Hepatocyte (in vitro differentiated cells): ENCODE measurements at places on chromosomes 1 and 21. TPM values are rescaled to one million over a fixed set of nuclear protein-coding genes. Genes with fewer than 3 reads are reported as not detected.

DNA sequence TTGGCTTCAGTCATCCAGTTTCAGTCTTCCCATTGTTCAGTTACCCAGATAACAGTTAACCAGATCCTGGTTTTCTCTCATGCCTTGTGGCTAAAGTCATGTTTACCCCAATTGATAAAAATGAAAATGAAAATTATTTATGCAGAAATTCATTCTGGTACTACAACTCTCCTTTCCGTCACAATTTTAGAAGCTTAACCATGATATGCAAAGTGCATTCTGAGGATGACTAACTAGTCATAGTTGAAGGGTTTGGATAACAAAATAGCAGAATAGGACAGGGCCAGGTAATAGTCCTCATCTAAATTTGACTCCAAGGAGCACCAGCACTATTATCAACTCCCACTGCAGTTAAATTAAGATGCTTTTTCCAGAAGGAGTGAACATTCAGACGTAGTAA lies 94.7 kb downstream of the NTMT2 start:
- H3K4me3 ChIP-seq = no peak overlapping the region
- H3K4me1 ChIP-seq = no peaks in the 10 kb centered on the region
- no peak for DNase-seq
- no peaks in the 10 kb centered on the region for H3K36me3 ChIP-seq
- H3K27ac ChIP-seq = no peak overlapping the region

- H3K4me1 ChIP-seq = no peaks in the 10 kb centered on the region
- no peak overlapping the region for H3K27ac ChIP-seq
- no peaks in the 10 kb centered on the region for H3K27me3 ChIP-seq
- no peaks in the 10 kb centered on the region for H3K36me3 ChIP-seq
These were observed 824.3 kb upstream of the PRMT6 start for GRCh38 chr1:106232128-106232527.

DNA sequence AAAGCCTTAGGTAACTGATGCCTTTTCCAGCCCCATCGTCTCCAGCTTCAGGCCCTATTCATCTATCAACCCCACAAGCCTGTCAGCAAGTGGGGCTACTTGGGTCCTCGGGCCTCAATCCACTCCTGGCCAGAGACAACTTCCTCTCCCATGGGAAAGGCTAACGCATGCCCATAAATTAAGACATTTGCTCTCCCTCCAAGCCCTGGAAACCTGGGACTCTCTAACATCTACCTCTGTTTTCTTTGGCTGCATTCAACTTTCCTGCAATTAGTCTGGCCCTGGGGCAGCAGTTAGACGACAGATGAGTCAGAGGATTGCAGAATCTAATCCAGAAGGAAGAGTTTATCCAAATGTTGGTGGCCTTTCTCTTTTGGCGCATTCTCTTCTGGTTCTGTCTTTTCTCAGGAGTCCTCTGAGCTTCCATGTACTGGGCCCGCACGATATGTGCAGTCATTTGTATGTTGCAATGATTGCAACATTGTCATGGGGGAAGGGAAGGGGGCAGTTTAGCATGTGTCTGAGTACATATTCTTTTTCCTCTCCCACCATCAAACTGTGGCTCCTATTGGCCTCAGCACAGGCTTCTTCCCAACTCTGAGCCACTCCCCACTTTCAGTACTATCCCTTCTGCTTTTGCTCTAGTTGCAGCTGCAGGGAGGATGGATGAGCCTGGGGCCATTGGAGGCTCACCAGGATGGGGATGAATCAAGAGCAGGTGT lies 54.4 kb downstream of the NAV1 start:
- H3K4me1 ChIP-seq = peaks cover 4% of the 10 kb centered on the region
- H3K27me3 ChIP-seq = no peaks in the 10 kb centered on the region
- no peaks in the 10 kb centered on the region for H3K36me3 ChIP-seq
- DNase-seq = peak; percentile 74
- peak overlapping the region; percentile 49 for H3K27ac ChIP-seq

- H3K4me1 ChIP-seq = no peaks in the 10 kb centered on the region
- no peaks in the 10 kb centered on the region for H3K27me3 ChIP-seq
- H3K36me3 ChIP-seq = no peaks in the 10 kb centered on the region
- H3K4me3 ChIP-seq = no peak overlapping the region
- DNase-seq = no peak
These were observed 64.0 kb downstream of the RGS7 start for GRCh38 chr1:241292973-241293372.

DNA sequence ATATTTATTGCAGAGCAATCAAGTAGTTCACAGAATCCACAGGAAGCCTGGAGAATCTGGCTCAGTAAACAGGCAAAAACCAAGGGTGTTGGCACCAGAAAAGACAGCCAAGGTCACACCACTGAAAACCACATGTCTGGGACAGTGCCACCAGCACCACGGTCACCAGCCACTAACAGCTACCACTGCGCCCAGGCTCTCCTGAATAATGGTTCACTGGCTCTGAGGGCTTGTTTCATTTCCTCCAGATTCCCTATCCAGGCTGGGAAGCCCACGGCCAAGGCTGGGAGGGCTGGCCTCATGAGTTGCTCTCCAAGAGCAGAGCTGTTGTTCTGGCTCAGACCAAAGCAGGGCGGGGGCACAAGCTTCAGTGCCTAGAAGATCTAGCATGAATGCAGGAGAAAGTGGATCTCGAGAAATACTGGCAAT lies 54.5 kb upstream of the PTGFRN start:
- H3K27me3 ChIP-seq = no peaks in the 10 kb centered on the region
- peaks cover 40% of the 10 kb centered on the region for H3K4me1 ChIP-seq
- H3K27ac ChIP-seq = peak overlapping the region; percentile 82
- no peak overlapping the region for H3K4me3 ChIP-seq
- DNase-seq = peak; percentile 36
- no peaks in the 10 kb centered on the region for H3K36me3 ChIP-seq

GRCh38 chr1:103496014-103496635 lies 29.4 kb upstream of the RNPC3 start:
- DNase-seq = no peak
- no peaks in the 10 kb centered on the region for H3K27me3 ChIP-seq
- no peaks in the 10 kb centered on the region for H3K36me3 ChIP-seq
- no peaks in the 10 kb centered on the region for H3K4me1 ChIP-seq
- no peak overlapping the region for H3K4me3 ChIP-seq

GRCh38 chr1:32234792-32235191 lies 12.2 kb upstream of the FAM167B start:
- no peak overlapping the region for H3K27ac ChIP-seq
- H3K4me1 ChIP-seq = no peaks in the 10 kb centered on the region
- DNase-seq = no peak
- no peak overlapping the region for H3K4me3 ChIP-seq

- H3K4me1 ChIP-seq = no peaks in the 10 kb centered on the region
- H3K27ac ChIP-seq = peak overlapping the region; percentile 31
- no peaks in the 10 kb centered on the region for H3K36me3 ChIP-seq
- peak; percentile 17 for DNase-seq
- H3K4me3 ChIP-seq = no peak overlapping the region
These were observed 34.0 kb upstream of the BEND5 start for GRCh38 chr1:48810740-48811139.

- no peak for DNase-seq
- no peak overlapping the region for H3K27ac ChIP-seq
- H3K4me3 ChIP-seq = no peak overlapping the region
- H3K4me1 ChIP-seq = no peaks in the 10 kb centered on the region
- no peaks in the 10 kb centered on the region for H3K27me3 ChIP-seq
These were observed 72.7 kb downstream of the IER5 start for GRCh38 chr1:181160998-181161870.

DNA sequence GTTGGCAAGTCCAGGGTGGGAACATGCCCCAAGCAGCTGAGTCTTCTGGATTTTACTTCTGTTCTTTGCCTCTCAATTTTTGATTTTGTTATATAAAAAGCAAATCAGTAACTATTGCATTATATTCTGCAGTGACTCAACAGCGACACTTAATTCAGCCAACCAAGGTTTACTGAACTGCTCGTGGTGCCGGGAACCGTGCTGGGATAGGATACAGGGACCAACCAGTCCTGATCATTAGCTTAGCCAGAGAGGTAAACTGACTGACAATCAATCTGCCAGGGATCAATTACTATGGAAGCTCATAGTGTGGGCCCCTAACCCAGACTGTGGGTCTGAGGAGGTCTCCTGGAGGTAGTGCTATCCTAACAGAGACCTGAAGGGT lies 68.4 kb upstream of the ZNF281 start:
- H3K27me3 ChIP-seq = no peaks in the 10 kb centered on the region
- DNase-seq = no peak
- H3K27ac ChIP-seq = no peak overlapping the region
- no peaks in the 10 kb centered on the region for H3K36me3 ChIP-seq
- H3K4me3 ChIP-seq = no peak overlapping the region
- no peaks in the 10 kb centered on the region for H3K4me1 ChIP-seq

DNA sequence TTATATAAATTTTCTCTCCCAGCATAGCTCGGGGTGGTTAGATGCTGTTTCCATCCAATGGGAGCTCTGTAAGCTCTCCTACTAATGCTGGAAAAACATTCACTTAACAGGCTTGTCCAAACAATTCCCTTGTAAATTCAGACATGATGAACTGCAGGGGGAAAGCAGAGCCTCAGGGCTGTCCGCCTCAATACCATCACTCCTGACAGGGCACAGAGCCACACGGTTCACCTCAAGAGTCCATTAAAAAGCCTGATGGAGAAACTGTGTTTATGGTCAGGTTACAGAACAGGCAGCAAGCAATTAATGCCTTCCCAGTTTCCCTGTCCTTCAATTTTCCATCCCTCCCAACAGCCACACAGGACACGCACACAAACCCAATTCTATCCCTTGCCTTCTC lies 171.0 kb downstream of the BRINP2 start:
- peak; percentile 21 for DNase-seq
- peaks cover 32% of the 10 kb centered on the region for H3K4me1 ChIP-seq
- H3K27me3 ChIP-seq = no peaks in the 10 kb centered on the region
- H3K36me3 ChIP-seq = no peaks in the 10 kb centered on the region

GRCh38 chr1:183702087-183702812 lies 49.1 kb upstream of the APOBEC4 start:
- DNase-seq = no peak
- no peak overlapping the region for H3K27ac ChIP-seq
- H3K4me1 ChIP-seq = peaks cover 18% of the 10 kb centered on the region
- no peaks in the 10 kb centered on the region for H3K27me3 ChIP-seq
- no peaks in the 10 kb centered on the region for H3K36me3 ChIP-seq
- no peak overlapping the region for H3K4me3 ChIP-seq

- H3K4me3 ChIP-seq = no peak overlapping the region
- no peaks in the 10 kb centered on the region for H3K27me3 ChIP-seq
- H3K27ac ChIP-seq = no peak overlapping the region
These were observed 30.1 kb downstream of the RNF2 start for GRCh38 chr1:185075476-185075875.

- no peaks in the 10 kb centered on the region for H3K4me1 ChIP-seq
- DNase-seq = no peak
- H3K4me3 ChIP-seq = no peak overlapping the region
- no peaks in the 10 kb centered on the region for H3K36me3 ChIP-seq
- no peaks in the 10 kb centered on the region for H3K27me3 ChIP-seq
These were observed 21.5 kb downstream of the BCL9 start for GRCh38 chr1:147562819-147563218.

DNA sequence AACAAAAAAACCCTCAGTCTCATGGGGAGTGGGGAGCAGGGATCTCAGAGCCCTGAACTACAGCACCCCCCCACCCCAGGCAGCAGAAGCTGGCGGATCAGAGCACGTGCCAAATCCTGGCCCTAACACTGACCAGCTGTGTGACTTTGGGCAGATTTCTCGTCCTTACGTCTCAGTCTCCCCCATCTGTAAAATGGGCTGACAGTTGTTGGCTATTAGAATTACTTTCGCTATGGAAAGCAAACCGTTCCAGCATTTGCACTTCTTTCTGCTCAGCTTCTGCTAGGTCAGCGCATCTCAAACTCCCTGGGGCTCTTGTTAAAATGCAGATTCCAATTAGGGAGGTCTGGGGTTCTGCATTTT lies 15.5 kb downstream of the TNFRSF8 start:
- DNase-seq = no peak
- no peaks in the 10 kb centered on the region for H3K36me3 ChIP-seq
- no peak overlapping the region for H3K4me3 ChIP-seq
- H3K27me3 ChIP-seq = no peaks in the 10 kb centered on the region
- H3K4me1 ChIP-seq = no peaks in the 10 kb centered on the region
- H3K27ac ChIP-seq = no peak overlapping the region

DNA sequence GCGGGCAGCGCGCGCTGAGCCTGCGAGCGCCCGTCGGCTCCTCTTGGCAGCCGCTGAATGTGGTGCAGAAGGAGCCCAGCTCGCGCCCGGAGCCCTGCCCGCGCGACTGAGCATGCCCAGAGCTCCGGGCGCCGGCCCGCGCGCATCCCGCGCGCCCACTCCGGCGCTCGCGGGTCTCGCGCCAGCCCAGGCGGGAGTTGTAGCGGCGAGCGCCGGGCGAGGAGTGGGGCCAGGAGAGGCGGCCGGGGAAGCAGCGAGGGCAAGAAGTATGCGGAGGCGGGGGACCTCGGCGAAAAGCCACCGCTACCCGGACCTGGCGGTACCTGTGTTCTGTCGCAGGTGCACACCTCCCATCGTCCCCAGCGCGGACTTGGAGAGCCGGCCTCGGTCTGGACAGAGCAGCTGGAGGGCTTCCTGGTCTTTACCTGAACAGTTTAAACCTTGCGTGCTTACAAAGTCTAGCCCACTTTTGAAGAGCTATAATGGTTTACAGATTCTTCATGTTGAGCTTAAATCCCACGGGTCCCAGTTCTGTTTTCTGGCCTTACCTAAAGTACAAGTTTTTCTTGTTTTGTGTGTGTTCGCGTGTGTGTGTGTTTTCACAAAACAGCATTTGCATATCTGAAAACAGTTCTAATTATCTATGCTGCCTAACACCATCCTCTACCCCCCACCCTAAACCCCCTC lies at the start of gene DDAH1:
Gene DDAH1, minus strand, starts transcription at position 61 of the 687 bp plus-strand sequence. CDS start 114 bp downstream, outside the sequence.
- no peaks in the 10 kb centered on the region for H3K36me3 ChIP-seq
- H3K4me3 ChIP-seq = peak within 1 kb of the TSS; percentile 86
- no peaks in the 10 kb centered on the region for H3K27me3 ChIP-seq
- H3K4me1 ChIP-seq = peaks cover 24% of the 10 kb centered on the region

- peak overlapping the region; percentile 12 for H3K4me3 ChIP-seq
- no peak overlapping the region for H3K27ac ChIP-seq
- H3K27me3 ChIP-seq = no peaks in the 10 kb centered on the region
- no peaks in the 10 kb centered on the region for H3K36me3 ChIP-seq
- peaks cover 16% of the 10 kb centered on the region for H3K4me1 ChIP-seq
These were observed 3.4 kb upstream of the CDCA8 start for GRCh38 chr1:37688926-37689325.

DNA sequence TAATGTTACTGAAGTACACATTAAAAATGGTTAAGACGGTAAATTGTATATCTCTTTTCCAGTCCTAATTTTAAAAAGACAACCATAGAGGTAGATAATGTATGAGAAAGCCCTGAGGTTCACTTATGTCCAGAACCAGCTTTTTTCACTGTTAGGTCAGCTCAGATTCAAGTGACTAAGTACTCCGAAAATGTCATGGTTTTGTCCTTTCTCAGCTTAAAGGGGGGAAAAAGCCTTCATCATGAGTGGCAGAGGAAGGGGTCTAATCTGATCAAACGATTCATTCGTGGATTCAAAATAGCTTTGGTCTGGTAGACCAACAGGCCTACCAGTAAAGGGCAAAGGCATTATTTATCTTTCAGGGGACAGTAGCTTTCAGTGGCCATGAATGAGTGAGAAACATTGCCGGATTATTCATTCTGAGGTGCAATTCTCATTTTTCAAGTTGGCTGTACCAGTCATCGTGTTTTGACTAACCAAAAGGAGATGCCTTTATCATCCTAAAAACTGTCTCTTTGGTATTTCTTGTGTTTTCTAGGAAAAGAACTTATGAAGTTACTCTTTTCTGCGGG lies 208.4 kb downstream of the HHIPL2 start:
- H3K27me3 ChIP-seq = no peaks in the 10 kb centered on the region
- H3K27ac ChIP-seq = no peak overlapping the region
- no peaks in the 10 kb centered on the region for H3K36me3 ChIP-seq
- no peaks in the 10 kb centered on the region for H3K4me1 ChIP-seq

TMEM125 gene
- total RNA-seq = 28.7 and 29.8 TPM in 2 replicates

MCOLN2 gene
- 0.63 and 1.2 TPM in 2 replicates for total RNA-seq

OR10X1 gene
- not detected in 2 replicates for total RNA-seq
